ENCODE measurements at places on chromosomes 2 and 18.
A peak's percentile ranks its signal among the peaks of the same experiment; 100 is the strongest.

- no peak for ATAC-seq
These were observed 31.9 kb upstream of the MAPRE3 start for GRCh38 chr2:26938399-26939118.

GRCh38 chr18:32405588-32405987, 65.1 kb downstream of the GAREM1 start:
- ATAC-seq, result no peak

GRCh38 chr2:98258906-98259305, 87.3 kb upstream of the CNGA3 start:
- no peak for ATAC-seq

GRCh38 chr18:22702806-22703205, 230.3 kb upstream of the RBBP8 start:
- ATAC-seq, result no peak

GRCh38 chr2:207311316-207312005, 145.7 kb upstream of the KLF7 start:
- ATAC-seq, result peak; percentile 98

DNA sequence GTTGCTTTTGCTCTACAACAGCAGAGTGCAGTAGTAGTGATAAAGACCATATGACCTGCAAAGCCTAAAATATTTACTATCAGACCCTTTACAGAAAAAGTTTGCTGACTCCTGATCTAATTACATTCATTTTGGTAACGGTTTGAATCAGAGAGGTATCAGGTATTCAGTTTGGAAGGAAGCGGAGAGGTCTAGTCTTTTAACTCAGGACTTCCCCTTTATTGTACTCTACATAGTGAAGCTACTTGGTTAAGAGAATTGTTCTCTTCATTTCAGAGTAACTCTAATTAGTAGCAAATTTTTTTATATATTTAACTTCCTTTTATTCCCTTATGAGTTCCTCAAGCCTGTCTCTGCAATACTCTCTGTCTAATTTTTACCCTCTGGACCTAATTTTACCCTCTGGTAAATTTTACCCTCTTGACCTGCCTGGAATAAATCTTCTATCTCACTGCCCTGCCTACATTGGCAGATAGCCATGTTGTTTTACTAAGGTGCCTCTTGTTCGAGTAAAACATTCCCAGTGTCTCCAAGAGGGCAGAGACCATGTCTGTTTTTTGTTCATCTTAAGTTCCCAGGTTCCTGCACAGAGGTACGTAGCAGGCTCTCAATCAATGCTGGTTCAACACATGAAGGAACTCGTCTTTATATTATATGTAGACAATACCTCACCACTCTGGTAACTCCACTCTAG, 170.6 kb downstream of the DNAH6 start:
- no peak for ATAC-seq

- no peak for ATAC-seq
These were observed 44.6 kb downstream of the SLC35F5 start for GRCh38 chr2:113711851-113712250.

GRCh38 chr2:16649353-16650286, 16.0 kb downstream of the CYRIA start:
- no peak for ATAC-seq

GRCh38 chr18:76866666-76867065, 44.3 kb downstream of the ZNF236 start:
- ATAC-seq, result no peak

DNA sequence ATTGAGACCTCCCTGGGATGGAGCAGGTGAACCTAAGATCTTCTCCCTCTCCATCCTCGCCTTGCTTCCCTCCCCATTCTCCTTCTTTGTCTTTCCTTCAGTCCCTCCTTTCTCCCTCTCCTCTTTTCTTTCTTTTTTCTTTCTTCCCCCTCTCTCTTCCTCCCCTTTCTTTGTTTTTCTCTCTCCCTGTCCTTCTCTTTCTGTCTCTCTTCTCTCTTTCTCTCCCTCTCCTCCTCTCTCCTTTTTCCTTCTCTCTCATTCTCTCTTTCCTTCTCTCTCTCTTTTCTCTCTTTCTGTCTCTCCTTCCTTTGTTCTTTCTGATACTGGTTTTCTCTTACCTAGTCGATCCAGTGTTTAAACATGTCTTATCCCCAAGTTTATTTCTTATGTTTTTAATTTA, 10.7 kb downstream of the MREG start:
- no peak for ATAC-seq

GRCh38 chr2:195574312-195574711, 82.7 kb upstream of the SLC39A10 start:
- no peak for ATAC-seq

- no peak for ATAC-seq
These were observed 745.9 kb upstream of the SLC8A1 start for GRCh38 chr2:41197781-41198180.

DNA sequence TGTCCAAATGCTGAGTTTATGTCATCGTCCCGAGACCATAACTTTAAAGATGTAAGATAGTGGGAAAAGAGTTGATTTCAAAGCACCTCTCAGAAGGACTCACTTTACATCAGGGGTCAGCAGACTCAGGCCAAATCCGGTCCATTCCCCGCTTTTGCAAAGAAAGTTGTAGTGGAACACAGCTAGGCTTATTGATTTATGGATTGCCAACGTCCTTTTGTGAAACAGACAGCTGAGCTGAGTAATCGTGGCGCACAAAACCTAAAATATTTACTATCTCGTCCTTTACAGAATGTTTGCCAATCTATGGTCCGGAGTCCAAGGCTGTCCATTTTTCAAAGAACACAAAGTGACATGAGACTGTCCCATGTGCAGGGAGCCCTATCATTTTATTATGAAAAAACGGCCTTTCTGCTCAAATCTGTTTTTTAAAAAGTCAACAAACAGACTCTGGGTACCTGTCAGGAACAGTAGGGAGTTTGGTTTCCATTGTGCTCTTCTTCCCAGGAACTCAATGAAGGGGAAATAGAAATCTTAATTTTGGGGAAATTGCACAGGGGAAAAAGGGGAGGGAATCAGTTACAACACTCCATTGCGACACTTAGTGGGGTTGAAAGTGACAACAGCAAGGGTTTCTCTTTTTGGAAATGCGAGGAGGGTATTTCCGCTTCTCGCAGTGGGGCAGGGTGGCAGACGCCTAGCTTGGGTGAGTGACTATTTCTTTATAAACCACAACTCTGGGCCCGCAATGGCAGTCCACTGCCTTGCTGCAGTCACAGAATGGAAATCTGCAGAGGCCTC, at the start of gene IL1RN:
Gene IL1RN (plus strand): TSS at position 754 of the 801 bp plus-strand sequence. CDS start 27 bp downstream, at position 781.
- ATAC-seq, result no peak

- ATAC-seq, result peak; percentile 66
These were observed 77.7 kb downstream of the GULP1 start for GRCh38 chr2:188369365-188369764.

DNA sequence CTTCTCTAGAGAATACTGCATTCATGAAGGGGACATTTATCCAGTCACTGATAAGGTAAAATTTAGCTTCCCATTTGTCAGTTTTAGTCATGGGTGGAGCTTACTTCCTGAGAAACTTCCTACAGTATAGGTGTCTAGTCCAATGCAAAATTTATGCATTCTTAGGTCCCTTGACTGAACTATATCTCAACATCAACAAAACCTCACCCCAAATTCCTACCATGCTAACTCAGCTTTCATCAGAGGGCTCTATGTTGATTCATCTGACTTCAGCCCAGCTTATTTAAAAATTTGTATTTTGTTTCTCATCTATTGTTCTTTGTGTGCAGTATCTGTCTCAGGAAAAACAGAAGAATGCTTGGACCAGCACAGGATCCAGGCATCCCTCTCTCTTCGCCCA, 296.4 kb upstream of the ACVR2A start:
- no peak for ATAC-seq

Measured in esophagus mucosa (tissue), 1 donor.